ENCODE measurements at places on chromosomes 3 and 15. TPM values are rescaled to one million over a fixed set of nuclear protein-coding genes. Genes with fewer than 3 reads are reported as not detected.
A peak's percentile ranks its signal among the peaks of the same experiment; 100 is the strongest.

Gene LDHAL6B
- total RNA-seq: not detected

Gene PPM1L
- 5.0 TPM for total RNA-seq

Gene ZBED2
- 90.6 TPM for total RNA-seq

Gene OR4F6
- not detected for total RNA-seq

Gene ISY1
- 75.9 TPM for total RNA-seq

Gene CADPS
- not detected for total RNA-seq

Gene PCOLCE2
- not detected for total RNA-seq

Gene C3orf20
- total RNA-seq: not detected

Gene MAN2C1
- 143 TPM for total RNA-seq

GRCh38 chr3:30286007-30286669 is 320.3 kb upstream of the TGFBR2 start:
- peak; percentile 52 for DNase-seq

- peak; percentile 36 for DNase-seq
Observed at GRCh38 chr15:99402014-99402729, 150.9 kb downstream of the LRRC28 start.

- no peak for DNase-seq
Observed at GRCh38 chr15:84914351-84914750, 29.9 kb downstream of the SLC28A1 start.

DNA sequence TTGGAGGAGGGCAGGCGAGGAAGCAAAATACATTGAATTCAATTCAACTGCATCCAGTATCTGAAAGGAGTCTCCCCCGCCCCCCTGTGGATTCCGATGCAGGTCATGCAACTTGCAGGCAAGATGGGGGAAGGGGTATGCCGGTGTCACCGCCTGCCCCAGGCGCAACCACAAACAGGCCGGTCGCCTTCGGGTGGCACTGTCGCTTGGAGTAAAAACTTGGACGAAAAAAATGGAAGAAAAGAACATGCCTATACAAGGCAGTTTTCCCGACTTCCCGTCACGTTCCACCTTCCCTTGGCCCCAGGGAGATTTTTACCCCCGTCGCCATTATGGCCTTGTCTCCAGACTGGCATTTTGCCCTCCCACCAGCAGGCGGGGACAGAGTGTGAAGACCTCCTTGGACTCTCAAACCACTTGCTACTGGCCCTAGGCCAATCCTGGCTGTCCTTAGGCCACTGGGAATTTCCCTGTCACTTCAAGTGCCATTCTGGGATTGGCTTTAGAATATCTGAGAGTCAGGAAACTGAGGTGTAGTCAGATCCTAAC is 1.6 kb upstream of the NTRK3 start:
- DNase-seq: no peak

GRCh38 chr3:73552700-73553099 is 72.0 kb downstream of the PDZRN3 start:
- DNase-seq: no peak

- no peak for DNase-seq
Observed at GRCh38 chr3:187629711-187630110, 40.5 kb downstream of the SST start.

DNA sequence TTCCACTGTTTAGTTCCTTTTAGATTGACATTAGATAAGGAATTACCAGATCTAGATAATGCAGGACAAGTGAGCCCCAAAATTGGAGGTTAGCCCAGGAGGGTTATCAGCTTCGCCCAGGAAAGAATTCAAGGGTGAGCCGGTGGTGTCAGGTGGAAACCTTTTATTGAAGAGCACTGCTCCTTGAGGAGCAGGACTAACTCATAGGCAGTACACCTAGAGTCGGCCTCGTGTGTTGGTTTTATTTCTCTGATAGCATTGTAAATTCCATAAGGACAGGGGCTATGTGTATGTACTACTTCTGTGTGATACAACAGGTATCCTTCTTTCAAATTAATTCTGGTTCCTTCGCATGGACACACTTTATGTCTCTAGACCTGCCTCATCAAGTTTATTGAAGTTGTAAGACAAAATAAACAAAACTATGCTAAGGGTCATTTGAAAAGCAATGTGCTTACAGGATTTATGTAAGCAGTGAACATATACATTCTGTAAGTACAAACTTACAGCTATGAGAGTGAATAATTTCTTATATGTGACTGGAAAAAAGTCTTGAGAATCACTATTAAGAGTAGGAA is 57.2 kb downstream of the SNX4 start:
- DNase-seq: no peak

DNA sequence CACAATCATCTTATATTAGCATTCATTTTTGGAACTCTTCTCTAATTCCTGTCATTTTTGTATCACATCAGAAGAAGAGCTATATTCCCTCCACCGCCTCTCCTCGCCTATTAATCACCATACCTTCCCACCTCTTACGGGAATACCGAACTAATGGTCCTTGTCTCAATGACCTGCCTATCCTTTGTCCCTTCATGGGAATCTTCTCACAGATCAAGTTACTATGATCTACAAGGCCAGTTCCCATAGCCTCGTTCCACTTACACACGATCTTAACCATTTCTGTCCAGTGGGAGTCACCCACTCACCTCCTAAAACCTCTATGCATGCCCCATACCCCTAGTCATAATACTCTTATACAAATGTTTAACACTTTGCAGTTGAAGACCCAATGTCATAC is 342.6 kb upstream of the TPRG1 start:
- no peak for DNase-seq

All from activated CD8-positive, alpha-beta memory T cell treated with anti-CD3 and anti-CD28 coated beads, Interleukin-2, amount 10 ng/mL, durations not matched to agents 7 days and 5 days (primary cell).